ENCODE measurements at places on chromosomes 12 and 14.

- DNase-seq, result no peak
Observed at GRCh38 chr14:42929806-42930480, 1323.3 kb downstream of the LRFN5 start.

- DNase-seq, result no peak
Observed at GRCh38 chr14:93015505-93015904, 92.6 kb downstream of the CHGA start.

- DNase-seq, result no peak
Observed at GRCh38 chr12:93650626-93651025, 26.5 kb upstream of the CRADD start.

DNA sequence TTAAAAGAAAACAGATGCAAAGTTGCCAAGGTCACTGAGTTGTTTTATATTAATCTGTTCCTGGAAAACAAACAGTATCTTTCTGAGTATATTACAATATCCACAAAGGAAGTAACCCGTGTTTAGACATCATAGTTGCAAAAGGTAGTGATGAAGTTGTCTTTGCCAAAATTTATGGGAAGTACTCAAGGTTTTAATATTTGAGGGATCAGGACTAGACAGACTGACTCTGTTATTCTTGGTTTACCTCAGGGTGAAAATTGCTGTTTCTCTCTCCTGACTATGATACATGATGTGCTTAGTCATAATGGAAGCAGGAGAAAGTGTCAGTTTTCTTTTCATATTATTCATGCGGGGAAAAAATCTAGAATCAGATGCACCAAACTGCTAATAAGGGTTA lies 28.3 kb downstream of the TMEM233 start:
- no peak for DNase-seq

DNA sequence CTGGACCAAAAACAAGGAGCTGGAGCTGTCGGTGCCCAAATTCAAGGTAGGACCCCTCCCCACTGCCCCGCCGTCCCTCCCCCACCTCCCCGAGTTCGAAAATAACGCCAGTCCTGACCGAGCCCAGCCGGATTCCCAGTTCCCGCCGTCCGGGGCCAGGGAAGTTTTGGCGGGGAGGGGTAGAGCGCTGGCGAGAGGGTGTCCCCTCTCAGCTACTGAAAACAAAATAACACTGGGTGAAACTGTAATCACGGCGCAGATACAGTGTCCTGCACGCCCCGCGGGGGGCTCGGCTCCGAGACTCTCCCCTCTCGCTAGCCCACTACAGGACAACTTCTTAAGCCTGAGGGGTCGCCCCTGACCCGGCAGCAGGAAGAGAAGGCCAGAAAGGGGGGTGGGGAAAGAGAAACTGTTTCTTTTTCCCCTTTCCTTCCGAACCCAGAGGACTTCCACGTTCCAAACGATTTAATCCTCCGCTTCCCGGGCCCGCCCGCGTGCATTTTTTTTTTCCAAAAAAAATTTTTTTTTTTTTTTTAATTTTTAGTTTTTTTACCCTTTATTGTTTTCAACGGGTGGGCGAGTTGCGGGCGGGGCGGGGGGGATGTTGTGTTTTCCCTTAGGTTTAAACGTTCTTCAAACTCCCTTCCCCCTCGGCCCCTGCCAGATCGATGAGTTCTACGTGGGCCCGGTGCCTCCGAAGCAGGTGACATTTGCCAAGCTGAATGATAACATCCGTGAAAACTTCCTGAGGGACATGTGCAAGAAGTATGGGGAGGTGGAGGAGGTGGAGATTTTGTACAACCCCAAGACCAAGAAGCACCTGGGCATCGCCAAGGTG lies 1.6 kb downstream of the SETD1B start:
- DNase-seq, result peak; percentile 23

GRCh38 chr12:76144245-76144549 lies 59.7 kb upstream of the NAP1L1 start:
- no peak for DNase-seq

All from G401 (cell line).